ENCODE measurements at places on chromosomes 16 and 17.
A peak's percentile ranks its signal among the peaks of the same experiment; 100 is the strongest.

DNA sequence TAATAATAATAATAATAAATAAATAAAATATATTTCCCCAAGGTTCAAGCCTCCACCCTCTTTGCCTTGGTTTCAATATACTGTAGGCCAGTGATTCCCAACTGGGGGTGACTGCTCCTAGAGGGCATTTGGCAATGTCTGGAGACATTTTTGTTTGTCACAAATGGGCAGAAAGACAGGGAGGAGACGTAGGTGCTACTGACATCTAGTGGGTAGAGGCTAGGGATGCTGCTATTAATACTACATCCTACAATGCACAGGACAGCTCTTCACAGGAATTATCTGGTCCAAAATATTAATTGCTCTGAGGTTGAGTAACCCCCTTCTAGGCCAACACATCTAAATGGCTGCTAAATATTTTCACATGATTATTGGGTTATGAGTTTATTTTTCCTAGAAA, 12.8 kb upstream of the PRR14 start:
- H3K4me1 ChIP-seq = peaks cover 16% of the 10 kb centered on the region
- no peaks in the 10 kb centered on the region for H3K36me3 ChIP-seq
- no peak overlapping the region for H3K27ac ChIP-seq
- no peak for DNase-seq

- no peak overlapping the region for H3K4me3 ChIP-seq
- H3K27me3 ChIP-seq = no peaks in the 10 kb centered on the region
- H3K36me3 ChIP-seq = peaks cover 55% of the 10 kb centered on the region
- DNase-seq = no peak
- no peak overlapping the region for H3K27ac ChIP-seq
Measured at GRCh38 chr17:1726626-1727257, 2.2 kb downstream of the WDR81 start.

- peaks cover 12% of the 10 kb centered on the region for H3K4me1 ChIP-seq
- no peaks in the 10 kb centered on the region for H3K36me3 ChIP-seq
- H3K27me3 ChIP-seq = peaks cover 5% of the 10 kb centered on the region
- H3K4me3 ChIP-seq = no peak overlapping the region
- DNase-seq = no peak
Measured at GRCh38 chr17:40497695-40498094, 3.7 kb downstream of the TNS4 start.

- H3K27me3 ChIP-seq = no peaks in the 10 kb centered on the region
- no peaks in the 10 kb centered on the region for H3K4me1 ChIP-seq
- peaks cover 13% of the 10 kb centered on the region for H3K36me3 ChIP-seq
- H3K27ac ChIP-seq = no peak overlapping the region
- no peak overlapping the region for H3K4me3 ChIP-seq
Measured at GRCh38 chr17:249236-249993, 68.0 kb upstream of the DOC2B start.

GRCh38 chr16:77297996-77298395, 98.8 kb downstream of the SYCE1L start:
- H3K36me3 ChIP-seq = no peaks in the 10 kb centered on the region
- no peak for DNase-seq
- H3K27ac ChIP-seq = no peak overlapping the region
- no peak overlapping the region for H3K4me3 ChIP-seq
- no peaks in the 10 kb centered on the region for H3K4me1 ChIP-seq

GRCh38 chr16:53612003-53612402, 91.7 kb downstream of the RPGRIP1L start:
- no peaks in the 10 kb centered on the region for H3K36me3 ChIP-seq
- H3K27me3 ChIP-seq = no peaks in the 10 kb centered on the region
- H3K4me3 ChIP-seq = no peak overlapping the region
- no peaks in the 10 kb centered on the region for H3K4me1 ChIP-seq

- DNase-seq = no peak
- H3K36me3 ChIP-seq = peaks cover 8% of the 10 kb centered on the region
- H3K27ac ChIP-seq = no peak overlapping the region
- H3K4me3 ChIP-seq = no peak overlapping the region
Measured at GRCh38 chr16:81523387-81524115, 78.9 kb downstream of the CMIP start.

DNA sequence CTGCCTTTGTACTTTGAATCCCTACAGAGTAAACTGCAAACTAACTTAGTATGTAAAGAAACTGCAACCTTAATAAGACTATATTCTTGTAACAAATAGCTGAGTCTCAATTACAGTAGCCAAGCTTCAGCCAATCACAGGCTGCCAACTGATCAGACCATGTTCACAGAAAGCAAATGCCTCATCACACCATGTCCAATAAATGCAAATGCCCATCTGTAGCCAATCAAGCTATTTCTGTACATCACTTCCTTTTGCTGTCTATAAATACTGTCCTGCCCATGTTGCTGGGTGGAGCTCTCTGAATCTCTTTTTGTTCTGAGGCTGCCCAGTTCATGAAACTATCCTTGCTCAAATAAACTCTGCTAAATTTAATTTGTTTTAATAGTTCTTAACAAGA, 531.7 kb upstream of the TOM1L1 start:
- no peak overlapping the region for H3K4me3 ChIP-seq
- no peak overlapping the region for H3K27ac ChIP-seq
- H3K27me3 ChIP-seq = no peaks in the 10 kb centered on the region
- no peaks in the 10 kb centered on the region for H3K36me3 ChIP-seq
- H3K4me1 ChIP-seq = no peaks in the 10 kb centered on the region

DNA sequence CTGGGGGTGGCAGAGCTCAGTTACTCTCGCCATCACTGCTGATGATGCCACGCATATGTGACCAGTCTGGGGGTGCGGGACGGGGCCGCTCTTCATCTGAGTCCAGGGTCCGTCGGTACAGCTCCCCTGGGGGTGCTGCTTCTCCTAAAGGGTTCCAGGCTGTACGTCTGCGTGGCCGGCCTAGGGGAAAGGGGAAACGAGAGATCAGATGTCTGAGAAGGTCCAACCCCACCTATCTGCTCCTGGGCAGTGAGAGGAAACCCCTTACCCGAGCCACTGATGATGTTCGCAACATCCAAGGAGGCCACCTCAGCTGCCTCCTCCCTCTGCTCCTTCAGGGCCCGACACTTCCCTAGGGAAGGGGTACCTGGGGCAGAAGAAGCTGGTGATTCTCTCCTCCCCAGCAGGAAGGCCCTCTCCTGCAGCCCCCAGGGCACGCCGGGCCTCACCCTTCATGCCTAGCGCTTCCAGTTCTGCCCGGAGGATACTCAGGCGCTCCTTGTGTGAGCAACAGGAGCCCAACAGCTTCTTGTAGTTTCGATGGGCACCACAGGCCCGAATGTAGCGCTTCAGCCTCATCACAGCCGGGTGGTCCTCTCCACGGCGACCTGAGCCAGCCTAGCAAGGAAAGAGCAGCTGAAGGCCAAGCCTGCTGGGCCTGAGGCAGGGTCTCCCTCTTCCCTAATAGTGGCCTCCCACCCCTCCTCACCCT, 2.1 kb downstream of the HIRIP3 start:
- no peaks in the 10 kb centered on the region for H3K27me3 ChIP-seq
- peaks cover 26% of the 10 kb centered on the region for H3K4me1 ChIP-seq
- peaks cover 66% of the 10 kb centered on the region for H3K36me3 ChIP-seq
- no peak overlapping the region for H3K4me3 ChIP-seq
- H3K27ac ChIP-seq = no peak overlapping the region

DNA sequence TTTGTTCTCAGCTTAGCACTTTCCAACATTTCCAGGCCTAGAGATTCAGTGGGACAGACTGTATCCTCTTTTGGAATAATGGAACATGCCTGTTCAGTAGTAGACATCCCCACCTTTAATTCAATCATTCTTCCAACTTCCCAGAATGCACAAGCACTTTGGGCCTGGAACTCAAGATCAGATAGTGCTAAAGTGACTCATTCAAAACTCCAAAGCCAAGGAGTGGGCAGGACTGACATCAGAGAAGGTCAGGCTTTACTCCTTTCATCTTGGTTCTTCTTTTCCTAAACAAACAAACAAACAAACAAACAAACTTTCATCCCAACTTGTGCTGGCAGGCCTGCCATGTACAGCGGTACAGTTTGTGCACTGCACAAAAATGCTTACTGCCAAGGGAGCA, 172.0 kb downstream of the AXIN2 start:
- no peak overlapping the region for H3K27ac ChIP-seq
- no peak overlapping the region for H3K4me3 ChIP-seq
- no peaks in the 10 kb centered on the region for H3K27me3 ChIP-seq

DNA sequence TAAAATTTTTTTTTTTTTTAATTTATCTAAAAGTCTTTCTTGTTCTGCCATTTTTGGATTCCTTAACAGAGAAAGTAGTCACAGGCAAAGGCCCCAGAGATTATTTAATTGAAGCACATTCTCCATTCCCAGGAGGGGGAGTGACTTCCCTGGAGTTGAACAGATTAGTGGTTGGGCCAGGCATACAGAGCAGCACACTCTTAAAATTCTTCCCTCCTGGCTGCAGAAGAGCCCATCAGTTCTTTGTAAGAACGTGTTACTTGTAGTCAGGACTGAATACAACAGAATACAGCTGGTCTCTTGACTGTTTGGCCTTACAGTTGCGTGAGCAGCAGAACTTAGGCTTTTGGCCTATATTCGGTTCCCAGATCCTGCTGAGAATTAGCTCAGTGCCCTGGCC, 1.8 kb downstream of the ALKBH5 start:
- H3K27ac ChIP-seq = peak overlapping the region; percentile 31
- peaks cover 50% of the 10 kb centered on the region for H3K4me1 ChIP-seq
- no peaks in the 10 kb centered on the region for H3K27me3 ChIP-seq
- peaks cover 27% of the 10 kb centered on the region for H3K36me3 ChIP-seq
- H3K4me3 ChIP-seq = peak overlapping the region; percentile 89
- peak; percentile 43 for DNase-seq

DNA sequence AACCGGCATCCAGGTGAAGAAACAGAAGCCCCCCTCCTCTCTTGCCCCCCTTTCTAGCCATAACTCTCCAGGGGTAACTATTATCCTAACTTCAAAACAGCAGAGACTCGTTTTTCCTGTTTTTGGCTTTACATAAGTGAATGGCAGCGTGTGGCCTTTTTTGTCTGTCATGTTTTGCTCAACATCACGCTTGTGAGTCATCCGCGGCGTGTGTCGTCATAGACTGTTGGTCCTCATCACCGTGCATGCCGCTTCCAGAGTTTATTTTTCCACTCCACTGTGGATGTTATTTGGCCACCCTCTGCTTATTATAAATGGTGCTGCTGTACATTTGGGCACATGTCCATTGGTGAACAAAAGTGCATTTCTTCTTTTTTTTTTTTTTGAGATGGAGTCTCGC, 52.6 kb downstream of the ERN1 start:
- H3K27ac ChIP-seq = no peak overlapping the region
- H3K36me3 ChIP-seq = no peaks in the 10 kb centered on the region
- DNase-seq = no peak
- H3K4me1 ChIP-seq = no peaks in the 10 kb centered on the region

DNA sequence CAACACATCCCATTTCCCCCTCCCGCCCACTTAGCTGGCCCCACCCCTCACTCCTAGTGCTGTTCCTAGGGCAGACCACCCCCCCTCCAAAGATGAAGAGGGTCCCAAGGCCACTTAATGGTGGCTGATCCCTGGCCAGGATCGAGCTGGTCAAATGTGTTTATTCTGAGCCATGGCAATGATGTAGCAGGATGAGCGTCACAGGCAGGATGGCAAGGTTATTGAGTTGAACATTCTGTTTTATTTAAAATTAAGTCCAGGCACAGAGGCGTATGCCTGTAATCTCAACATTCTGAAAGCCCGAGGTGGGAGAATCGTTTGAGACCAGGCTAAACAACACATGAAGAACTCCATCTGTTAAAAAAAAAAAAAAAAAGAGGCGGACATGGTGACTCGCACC, 12.2 kb downstream of the ZNF423 start:
- no peak overlapping the region for H3K4me3 ChIP-seq
- H3K27ac ChIP-seq = no peak overlapping the region
- H3K4me1 ChIP-seq = peaks cover 15% of the 10 kb centered on the region
- peaks cover 4% of the 10 kb centered on the region for H3K36me3 ChIP-seq

- DNase-seq = no peak
- peaks cover 23% of the 10 kb centered on the region for H3K36me3 ChIP-seq
- H3K27ac ChIP-seq = no peak overlapping the region
- peaks cover 40% of the 10 kb centered on the region for H3K4me1 ChIP-seq
Measured at GRCh38 chr16:88402551-88403240, 19.9 kb downstream of the ZNF469 start.

GRCh38 chr16:27392671-27393070, 9.3 kb upstream of the IL21R start:
- no peaks in the 10 kb centered on the region for H3K36me3 ChIP-seq
- no peak overlapping the region for H3K4me3 ChIP-seq
- H3K27me3 ChIP-seq = no peaks in the 10 kb centered on the region
- no peak for DNase-seq
- no peak overlapping the region for H3K27ac ChIP-seq
- no peaks in the 10 kb centered on the region for H3K4me1 ChIP-seq

DNA sequence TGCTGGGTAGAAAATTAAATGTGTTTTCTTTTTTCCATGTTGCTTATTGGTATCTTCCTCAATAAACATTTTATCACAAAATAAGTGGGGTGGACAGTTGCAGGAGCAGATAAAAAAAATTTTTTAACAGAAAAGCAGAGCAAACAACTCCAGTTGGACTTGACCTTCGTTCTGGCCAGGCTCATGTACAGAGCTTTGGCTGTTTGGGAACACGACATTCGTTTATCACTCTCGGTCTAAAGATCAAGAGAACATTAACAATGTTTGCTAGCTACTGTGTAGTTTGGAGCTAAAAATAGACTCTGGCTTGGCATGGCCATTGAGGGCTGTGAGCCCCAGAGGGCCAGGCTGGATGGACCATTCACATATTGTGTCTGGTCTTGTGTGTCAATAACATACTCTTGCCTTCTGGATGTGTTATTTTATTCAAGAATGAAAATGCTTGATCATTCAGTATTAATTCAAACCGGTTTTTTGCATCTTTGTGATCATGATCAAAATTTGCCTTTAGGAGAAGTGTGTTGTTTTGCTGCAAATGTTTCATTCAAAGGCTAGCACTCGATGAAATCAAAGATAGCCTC, 56.6 kb downstream of the TMEM186 start:
- no peaks in the 10 kb centered on the region for H3K27me3 ChIP-seq
- peaks cover 20% of the 10 kb centered on the region for H3K4me1 ChIP-seq
- no peak for DNase-seq
- peaks cover 26% of the 10 kb centered on the region for H3K36me3 ChIP-seq

GRCh38 chr16:75138636-75139035, 9.7 kb upstream of the ZFP1 start:
- no peak for DNase-seq
- no peaks in the 10 kb centered on the region for H3K36me3 ChIP-seq
- no peak overlapping the region for H3K4me3 ChIP-seq
- H3K27me3 ChIP-seq = no peaks in the 10 kb centered on the region
- H3K4me1 ChIP-seq = no peaks in the 10 kb centered on the region

- peaks cover 9% of the 10 kb centered on the region for H3K36me3 ChIP-seq
- H3K4me3 ChIP-seq = no peak overlapping the region
- no peak overlapping the region for H3K27ac ChIP-seq
- no peak for DNase-seq
- H3K27me3 ChIP-seq = no peaks in the 10 kb centered on the region
Measured at GRCh38 chr17:67637901-67638641, 79.7 kb upstream of the NOL11 start.

DNA sequence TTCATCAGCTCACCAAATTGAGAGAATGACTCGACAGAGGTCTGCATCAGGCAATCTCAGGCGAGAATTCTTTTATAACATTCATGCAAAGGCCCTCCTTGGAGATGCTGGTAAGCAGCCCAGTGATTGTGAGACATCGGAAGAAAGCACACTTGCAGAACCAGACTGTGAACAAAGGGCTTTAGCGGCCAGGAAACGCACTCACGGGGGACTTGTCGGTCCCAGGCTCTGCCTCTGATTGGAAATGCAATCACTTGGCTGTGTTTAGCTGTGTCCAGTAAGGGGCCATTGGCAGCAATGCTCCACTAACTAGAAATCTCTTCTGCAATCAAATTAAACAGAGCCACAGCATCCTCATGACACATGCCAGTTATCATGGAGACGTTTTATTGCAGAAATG, 226.7 kb upstream of the CDH13 start:
- no peaks in the 10 kb centered on the region for H3K36me3 ChIP-seq
- H3K27me3 ChIP-seq = no peaks in the 10 kb centered on the region
- no peak for DNase-seq
- no peak overlapping the region for H3K4me3 ChIP-seq
- peaks cover 3% of the 10 kb centered on the region for H3K4me1 ChIP-seq
